ENCODE measurements at places on chromosomes 3 and 15.

GRCh38 chr15:68362537-68363126 is 69.3 kb downstream of the ITGA11 start:
- no peak for DNase-seq

- DNase-seq: no peak
Observed at GRCh38 chr15:92167451-92167850, 226.2 kb upstream of the ST8SIA2 start.

DNA sequence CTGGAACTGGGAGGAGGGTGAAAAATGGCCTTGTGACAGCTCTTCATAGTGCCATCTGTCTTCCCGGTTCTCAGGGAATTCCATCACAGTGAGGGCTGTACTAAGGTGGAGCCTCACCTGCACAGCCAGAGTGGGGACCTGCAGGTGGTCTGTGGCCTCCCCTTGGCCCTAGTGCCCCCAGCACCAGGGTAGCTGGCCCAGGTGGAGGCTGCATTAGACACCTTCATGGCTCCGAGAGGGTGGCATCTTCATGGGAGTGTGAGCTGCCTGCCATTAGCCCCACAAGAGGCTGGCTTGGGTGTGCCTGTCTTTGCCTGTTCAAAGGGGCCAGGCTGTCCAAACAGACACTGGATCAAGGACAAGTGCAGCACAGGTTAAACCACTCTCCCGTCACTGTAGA is 95.5 kb upstream of the PRR23E start:
- DNase-seq: no peak

- DNase-seq: no peak
Observed at GRCh38 chr3:162082516-162082915, 585.9 kb downstream of the OTOL1 start.

DNA sequence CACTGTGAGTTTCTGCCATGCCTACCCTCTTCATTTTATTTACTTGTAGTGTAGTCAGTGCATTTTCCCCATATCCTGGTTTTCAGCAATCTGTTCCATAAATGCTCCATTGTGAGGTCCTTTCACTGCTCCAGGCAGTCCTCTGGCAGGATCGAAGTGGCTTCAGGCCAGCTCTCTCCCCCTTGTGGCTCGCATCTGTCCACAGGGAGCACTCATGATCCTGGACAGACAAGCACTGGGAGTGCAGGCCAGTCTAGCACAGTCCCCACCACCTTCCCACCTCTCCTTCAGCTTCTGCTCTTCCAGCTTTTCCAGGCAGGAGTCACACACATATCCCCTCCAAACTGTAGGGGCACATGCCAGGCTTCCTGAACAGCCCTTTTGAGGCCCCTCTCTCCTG is 173.6 kb downstream of the PPM1L start:
- no peak for DNase-seq

GRCh38 chr15:70741677-70742293 is 21.6 kb downstream of the UACA start:
- no peak for DNase-seq

GRCh38 chr3:111252779-111253178 is 181.2 kb downstream of the NECTIN3 start:
- no peak for DNase-seq

DNA sequence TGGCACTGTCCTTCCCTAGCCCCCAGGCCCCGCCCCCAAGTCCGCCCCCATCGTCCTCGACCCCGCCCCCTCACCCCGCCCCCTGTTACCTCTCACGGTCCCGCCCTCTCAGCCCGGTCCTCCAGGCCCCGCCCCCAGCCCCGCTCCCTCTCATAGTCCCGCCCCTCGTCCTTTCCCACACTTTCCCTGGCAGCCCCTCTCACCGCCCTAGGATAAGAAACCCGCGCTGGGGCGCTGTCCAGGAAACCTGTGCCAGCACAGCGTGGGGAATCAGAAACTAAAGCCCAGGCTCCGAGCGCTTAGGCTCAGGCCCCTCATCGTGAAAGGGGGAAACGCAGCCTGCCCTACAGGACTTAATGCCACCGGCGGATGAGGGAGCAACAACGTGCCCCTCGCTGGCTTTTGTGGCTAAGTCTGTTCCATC is 20.9 kb downstream of the TRPM1 start:
- peak; percentile 14 for DNase-seq

GRCh38 chr3:126952261-126952982 is 30.5 kb upstream of the PLXNA1 start:
- DNase-seq: no peak

DNA sequence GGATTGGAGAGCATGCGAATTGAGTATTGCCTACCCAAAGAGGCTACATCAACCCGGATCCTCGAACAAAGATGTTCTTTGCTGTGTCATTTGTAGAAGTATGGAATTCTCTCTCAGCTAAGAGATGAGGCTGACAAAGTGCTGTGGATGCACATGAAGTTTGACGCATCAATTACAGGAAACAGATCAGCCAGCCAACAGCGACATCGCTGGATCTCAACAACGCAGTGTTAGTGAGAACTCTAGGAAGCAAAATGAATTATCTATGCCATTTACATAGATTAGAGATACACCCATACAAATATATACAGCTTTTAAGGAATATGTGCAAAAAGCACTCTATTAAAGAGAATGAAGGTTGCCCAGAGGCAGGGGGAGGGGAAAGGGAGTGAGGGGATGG is 160.6 kb upstream of the RGMA start:
- no peak for DNase-seq

GRCh38 chr3:3316521-3316920 is 137.0 kb upstream of the CRBN start:
- DNase-seq: no peak

- DNase-seq: no peak
Observed at GRCh38 chr3:150840802-150841515, 64.3 kb downstream of the MINDY4B start.

GRCh38 chr15:95609096-95609495 is 721.4 kb upstream of the NR2F2 start:
- DNase-seq: no peak

DNA sequence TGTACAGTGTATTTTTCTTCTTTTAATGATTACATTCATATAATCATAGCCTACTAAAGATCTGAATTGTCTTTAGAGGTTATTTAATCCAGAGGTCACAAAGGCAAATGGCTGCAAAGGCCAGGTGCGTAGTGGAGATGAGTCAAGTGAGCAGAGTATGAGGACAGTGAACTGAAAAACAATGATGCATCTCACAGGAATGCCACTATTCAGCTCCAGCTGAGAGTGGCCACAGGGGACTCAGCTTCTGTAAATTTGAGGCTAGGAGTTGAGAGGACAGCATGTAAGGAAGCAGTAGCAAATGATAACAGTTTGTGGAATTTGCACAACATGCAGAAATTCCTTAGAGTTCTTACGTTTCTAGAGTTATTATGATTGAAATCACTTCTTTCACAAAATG is 50.4 kb downstream of the COL6A5 start:
- DNase-seq: no peak

DNA sequence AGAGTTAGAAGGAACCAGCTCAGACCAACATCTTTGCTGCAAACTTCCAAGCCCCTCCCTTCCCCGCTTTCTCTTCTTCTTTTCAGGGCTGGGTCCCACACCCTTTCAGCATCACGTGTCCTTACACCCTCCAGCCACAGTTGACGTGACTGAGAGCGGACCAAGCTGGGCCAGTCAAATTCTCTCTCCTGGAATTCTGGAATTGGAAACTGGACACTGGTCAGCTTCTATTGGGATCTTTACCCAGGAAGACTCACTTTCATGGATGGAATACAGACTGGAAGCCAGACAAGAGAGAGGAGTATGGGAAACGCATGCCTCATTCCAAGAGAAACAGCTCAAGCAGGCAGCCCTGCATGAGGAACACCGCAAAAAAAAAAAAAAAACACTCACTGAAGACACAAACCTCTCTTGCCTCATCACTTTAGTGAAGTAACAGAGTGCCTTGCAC is 12.4 kb upstream of the TPM1 start:
- no peak for DNase-seq

- no peak for DNase-seq
Observed at GRCh38 chr15:91855241-91855640, 1.7 kb downstream of the SLCO3A1 start.

GRCh38 chr15:40054855-40055575 is 16.0 kb upstream of the SRP14 start:
- peak; percentile 38 for DNase-seq

Data from CD4-positive, alpha-beta T cell treated with Interleukin-21 for 1 hour (primary cell).